ENCODE measurements at places on chromosomes 16 and 17. TPM values are rescaled to one million over a fixed set of nuclear protein-coding genes. Genes with fewer than 3 reads are reported as not detected.

The PIPOX gene
- total RNA-seq, result 6.4 TPM

The HEATR9 gene
- total RNA-seq, result not detected

The HMOX2 gene
- 35.4 TPM for total RNA-seq

The CRISPLD2 gene
- total RNA-seq, result 7.2 TPM

The MLKL gene
- total RNA-seq, result 1.4 TPM

The SLC5A11 gene
- total RNA-seq, result not detected

The ZG16 gene
- total RNA-seq, result not detected

The SOCS7 gene
- total RNA-seq, result 16.1 TPM

The SGCA gene
- total RNA-seq, result 428 TPM

The C1QTNF8 gene
- total RNA-seq, result not detected

The KRTAP2-1 gene
- not detected for total RNA-seq

The GNGT2 gene
- total RNA-seq, result not detected

The AOC3 gene
- total RNA-seq, result 0.67 TPM

The ASPA gene
- 0.05 TPM for total RNA-seq

The LGALS9 gene
- total RNA-seq, result 0.29 TPM

The FOXF1 gene
- not detected for total RNA-seq

The KCNH6 gene
- not detected for total RNA-seq

The KRTAP16-1 gene
- total RNA-seq, result not detected

The EXOC3L1 gene
- 0.99 TPM for total RNA-seq

The SEPTIN1 gene
- not detected for total RNA-seq

The HBM gene
- not detected for total RNA-seq

The DPEP3 gene
- not detected for total RNA-seq

The CD300E gene
- total RNA-seq, result not detected

The SCNN1G gene
- not detected for total RNA-seq

The CPPED1 gene
- total RNA-seq, result 12.4 TPM

The ANKRD13B gene
- total RNA-seq, result 41.2 TPM

The TBC1D3C gene
- total RNA-seq, result 1.2 TPM

The MYOCD gene
- total RNA-seq, result 0.05 TPM

The LRRC37A2 gene
- 9.5 TPM for total RNA-seq

The ADAMTS18 gene
- 0.13 TPM for total RNA-seq

The FASN gene
- total RNA-seq, result 78.4 TPM

The SRR gene
- total RNA-seq, result 38.0 TPM

The RDM1 gene
- total RNA-seq, result not detected

The GSE1 gene
- total RNA-seq, result 37.4 TPM

The KRT25 gene
- not detected for total RNA-seq

The MT4 gene
- not detected for total RNA-seq

The OR3A1 gene
- not detected for total RNA-seq

The EIF3CL gene
- total RNA-seq, result 51.5 TPM

The PRCD gene
- total RNA-seq, result not detected

The MYH1 gene
- total RNA-seq, result 1.8 TPM

The GPR139 gene
- total RNA-seq, result not detected

The DHX40 gene
- total RNA-seq, result 37.1 TPM

The KRT12 gene
- total RNA-seq, result not detected

The KRT24 gene
- not detected for total RNA-seq

The CRYBA1 gene
- total RNA-seq, result not detected

The C17orf107 gene
- total RNA-seq, result 0.94 TPM
